ENCODE measurements at places on chromosomes 6 and 20.

DNA sequence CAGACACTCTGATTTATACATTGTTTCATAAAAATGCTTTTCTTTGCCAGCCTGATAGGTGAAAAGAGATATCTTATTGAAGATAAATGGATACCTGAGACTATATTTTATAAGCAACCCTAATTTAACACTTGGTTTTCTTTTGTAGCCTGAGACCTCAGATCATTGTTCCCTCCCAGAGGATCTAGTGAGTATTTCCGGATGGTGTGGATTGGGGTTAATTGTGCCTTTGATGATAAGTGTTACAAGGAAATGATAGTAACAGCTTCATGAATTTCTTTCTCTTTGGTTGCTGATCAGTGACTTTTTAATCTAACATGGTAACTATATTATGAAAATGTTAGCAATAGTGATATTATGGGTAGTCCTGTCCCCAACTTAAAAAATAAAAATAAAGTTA is 30.4 kb downstream of the KDM1B start:
- no peak for DNase-seq

DNA sequence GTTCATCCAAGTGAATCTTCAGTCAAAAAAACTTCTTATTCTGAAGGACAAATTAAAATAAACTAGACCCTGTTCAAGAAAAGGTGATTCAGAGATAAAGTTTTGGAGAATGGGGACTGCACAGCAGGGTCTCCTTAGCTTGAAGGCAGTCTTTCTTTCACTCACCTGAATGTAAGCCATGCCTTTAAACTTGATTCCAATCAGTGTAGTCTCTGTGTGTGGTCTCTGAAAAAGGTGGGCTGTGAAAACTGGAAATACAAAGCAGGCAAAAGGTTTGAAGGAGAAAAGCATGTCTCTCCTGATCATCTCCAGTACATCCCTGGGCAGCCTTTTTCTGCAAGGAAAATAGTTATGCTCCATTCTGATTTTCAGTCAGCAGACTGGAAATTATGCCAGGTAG is 188.0 kb upstream of the SASH1 start:
- no peak for DNase-seq

- no peak for DNase-seq
Measured at GRCh38 chr20:35277127-35277526, 795 bp downstream of the MMP24OS start.

DNA sequence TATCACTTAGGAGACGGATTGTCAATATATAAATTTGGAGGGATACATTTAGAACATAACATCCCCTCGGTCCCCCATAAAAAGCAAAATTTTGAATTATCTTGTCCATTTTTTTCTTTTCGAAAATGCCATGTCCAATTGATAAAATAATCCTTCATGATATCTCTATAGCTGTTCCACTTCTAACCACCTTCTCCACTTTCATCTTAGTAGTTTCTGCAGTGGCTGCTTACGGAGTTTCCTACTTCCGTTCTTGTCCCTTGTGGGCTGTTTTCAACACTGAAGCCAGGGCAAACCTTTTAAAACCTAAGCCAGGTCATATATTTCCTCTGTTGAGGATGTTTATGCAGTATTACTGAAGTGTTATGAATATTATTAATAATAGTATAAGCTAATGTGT is 37.9 kb downstream of the KCNQ5 start:
- no peak for DNase-seq

GRCh38 chr6:132464538-132465256 is 48.2 kb downstream of the STX7 start:
- DNase-seq = no peak

DNA sequence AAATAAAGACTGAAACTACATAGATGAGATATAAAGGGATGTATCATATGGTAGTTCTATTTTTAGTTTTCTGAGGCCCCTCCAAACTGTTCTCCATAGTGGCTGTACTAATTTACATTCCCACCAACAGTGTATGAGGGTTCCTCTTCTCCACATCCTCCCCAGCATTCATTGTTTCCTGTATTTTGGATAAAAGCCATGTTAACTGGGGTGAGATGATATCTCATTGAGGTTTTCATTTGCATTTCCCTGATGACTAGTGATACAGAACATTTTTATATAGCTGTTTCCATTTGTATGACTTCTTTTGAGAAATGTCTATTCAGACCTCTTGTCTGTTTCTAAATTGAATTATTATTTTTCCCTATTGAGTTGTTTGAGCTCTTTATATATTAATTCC is 229.3 kb downstream of the RFPL4B start:
- DNase-seq = no peak

- no peak for DNase-seq
Measured at GRCh38 chr6:44554861-44555260, 167.4 kb downstream of the CDC5L start.

- no peak for DNase-seq
Measured at GRCh38 chr6:154951345-154952200, 43.5 kb upstream of the TIAM2 start.

DNA sequence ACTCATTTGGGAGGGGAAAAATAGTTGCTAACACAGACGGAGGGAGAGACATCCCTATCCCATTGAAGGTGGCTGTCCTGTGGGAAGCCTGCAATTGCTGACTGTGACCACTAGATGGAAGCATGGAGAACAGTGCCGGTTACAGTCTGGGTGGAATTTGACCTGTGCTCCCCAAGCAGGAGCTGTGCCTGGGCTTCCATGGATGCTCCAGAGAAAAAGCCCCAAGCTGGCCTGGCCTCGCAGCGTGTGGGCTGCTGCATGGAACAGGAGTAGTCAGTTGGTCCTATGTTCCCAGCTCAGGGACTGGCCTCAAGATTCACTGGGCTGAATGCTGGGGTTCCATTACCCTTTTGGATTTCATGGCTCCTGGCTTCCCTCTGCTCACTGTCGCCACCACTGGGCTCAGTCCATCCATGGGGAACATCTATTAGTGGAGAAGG is 116.3 kb upstream of the CHD6 start:
- DNase-seq = peak; percentile 16

DNA sequence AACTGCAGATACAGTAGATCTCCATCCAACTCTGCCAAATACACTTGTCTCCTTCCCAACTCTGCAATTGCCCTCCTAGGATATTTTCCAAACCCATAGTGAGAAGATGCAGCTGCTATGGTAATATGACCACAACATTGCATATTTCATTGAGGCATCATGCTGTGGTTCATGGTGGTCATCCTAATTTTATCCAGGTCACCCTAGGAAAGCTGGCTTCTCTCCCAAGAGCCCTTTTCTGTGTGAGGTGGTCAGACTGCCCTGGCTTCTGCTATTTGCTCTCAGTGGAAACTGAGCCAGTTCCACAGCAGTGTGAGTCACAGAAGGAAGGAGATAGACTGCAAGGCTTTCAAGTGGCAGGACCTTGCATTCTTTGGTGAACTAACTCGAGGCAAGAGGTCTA is 5.5 kb downstream of the OGFRL1 start:
- DNase-seq = no peak

DNA sequence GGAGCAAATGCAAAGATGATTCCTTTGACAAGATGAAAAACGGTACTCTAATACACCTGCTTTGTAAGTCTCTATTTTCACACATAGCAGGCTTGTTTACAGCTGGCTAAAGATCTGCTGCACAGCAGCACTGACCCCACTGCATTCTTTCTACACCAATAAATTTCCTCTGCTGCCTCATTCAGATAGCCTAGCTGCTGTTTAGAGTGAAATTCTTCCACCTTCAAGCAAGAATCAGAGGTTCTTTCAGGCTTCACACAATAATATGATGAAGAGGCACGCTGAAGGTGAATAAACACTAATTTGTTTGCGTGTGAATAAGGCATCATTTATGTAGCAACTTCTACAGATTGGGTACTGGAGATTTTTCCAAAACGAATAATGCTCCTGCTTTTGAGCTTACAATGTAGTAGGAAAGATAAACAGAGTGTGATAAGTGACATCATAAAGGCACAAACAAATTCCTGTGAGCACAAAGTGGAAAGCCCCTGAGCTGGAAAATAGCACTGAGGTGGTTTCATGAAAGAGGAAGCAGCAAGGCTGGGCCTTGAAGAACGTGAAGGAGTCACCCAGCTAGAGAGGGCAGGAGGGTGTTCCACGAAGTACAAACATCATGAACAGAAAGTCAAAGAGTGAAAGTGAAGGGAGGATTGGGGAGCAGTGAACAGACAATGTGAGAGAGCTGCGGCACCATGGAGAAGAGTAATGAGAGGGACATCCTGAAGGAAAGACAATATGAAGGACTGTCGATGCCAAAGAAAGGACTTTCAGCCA is 543.4 kb downstream of the CD83 start:
- DNase-seq = no peak

DNA sequence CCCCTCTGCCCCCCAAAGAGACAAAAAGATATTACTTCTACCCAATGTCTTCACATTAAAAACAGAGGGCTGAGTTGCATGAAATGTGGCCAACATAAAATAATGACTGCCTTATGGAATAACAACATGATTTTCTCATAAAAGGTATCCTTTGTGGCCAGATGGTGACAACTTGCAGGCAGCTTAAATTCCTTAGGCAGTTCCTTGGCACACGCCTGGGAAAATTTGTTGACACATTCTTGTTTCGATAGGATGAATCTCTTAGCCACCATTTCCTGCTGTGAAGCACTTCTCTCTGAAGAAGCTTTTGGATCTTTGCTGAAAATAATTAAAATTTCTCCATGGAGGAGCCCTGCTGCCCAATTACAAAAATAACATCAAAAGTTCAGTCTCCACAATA is 109.0 kb upstream of the COL21A1 start:
- DNase-seq = no peak

DNA sequence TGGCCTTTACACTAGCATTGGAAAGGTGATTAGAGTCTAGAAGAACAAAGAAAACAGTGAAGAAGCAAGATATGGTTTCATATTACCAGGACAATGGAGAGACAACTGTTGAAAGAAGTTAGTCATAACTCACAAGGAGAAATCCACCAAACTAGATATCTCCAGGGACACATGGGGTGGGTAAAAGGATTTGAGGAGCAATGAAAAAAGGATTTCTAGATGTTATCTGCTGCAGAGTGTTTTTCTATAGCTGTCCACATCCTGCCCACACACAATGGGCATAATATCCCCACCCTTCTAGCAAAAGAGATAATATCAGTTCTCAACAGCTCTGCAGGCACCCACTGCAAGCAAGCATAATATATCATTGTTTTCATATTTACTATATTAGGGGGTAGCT is 303.1 kb downstream of the HAO1 start:
- DNase-seq = no peak

- DNase-seq = no peak
Measured at GRCh38 chr6:16425881-16426615, 187.7 kb downstream of the GMPR start.

DNA sequence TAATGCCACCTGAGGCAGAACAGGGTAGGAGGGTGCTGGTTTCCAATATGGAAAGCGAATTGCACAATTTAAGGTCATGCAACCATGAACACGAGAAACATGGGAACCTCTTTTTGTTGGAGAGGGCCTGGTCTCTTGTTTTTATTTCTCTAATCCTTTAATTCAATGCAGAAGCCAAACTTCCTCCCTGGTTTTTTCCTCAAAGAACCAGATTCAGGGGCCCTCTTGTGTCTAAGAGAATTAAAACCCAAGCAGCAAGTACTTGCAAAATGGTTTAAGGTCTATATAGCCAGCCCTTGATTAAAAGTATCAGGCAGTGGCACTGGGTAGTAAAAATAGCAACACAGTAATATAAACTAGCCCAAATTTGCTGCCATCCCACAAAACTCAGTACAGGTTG is 19.5 kb downstream of the GSTA4 start:
- DNase-seq = no peak

GRCh38 chr20:61682996-61683681 is 382.5 kb downstream of the TAF4 start:
- DNase-seq = no peak

- DNase-seq = no peak
Measured at GRCh38 chr6:18053078-18053477, 65.6 kb upstream of the KIF13A start.

DNA sequence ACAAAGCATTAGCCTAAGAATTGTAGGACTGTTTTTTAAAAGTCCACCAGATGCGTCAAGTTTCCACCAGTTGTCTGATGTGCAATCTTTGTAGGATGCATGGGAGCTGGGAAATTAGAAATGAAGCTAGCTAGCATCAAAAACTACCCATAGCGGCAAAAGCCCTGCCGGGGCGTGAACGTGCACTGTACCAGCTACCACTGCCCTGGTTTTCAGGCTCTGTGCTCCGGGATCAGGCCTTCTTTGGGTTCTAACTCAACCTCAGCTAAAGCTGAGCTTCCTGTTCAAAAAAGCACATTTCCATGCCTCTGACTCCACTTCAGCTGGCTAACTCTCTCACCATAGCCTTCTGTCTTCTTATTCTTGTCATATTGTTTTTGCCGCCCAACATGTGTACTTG is 26.9 kb upstream of the FUCA2 start:
- DNase-seq = no peak

DNA sequence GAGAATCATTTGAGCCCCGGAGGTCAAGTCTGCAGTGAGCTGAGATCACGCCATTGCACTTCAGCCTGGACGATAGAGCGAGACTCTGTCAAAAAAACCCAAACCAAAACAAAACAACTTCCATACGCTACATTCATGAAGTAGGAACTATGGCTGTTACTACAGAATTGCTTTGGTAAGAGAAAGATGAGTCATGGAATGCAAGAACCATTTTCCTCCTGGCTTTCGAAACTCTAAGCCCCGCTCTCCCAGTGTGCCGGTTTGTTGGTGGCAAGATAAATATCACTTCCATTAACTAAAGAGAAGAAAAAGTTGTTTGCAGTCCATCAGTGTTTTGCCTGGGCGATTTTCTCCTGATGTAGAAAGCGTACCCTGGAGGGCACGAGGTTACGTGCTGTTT is 61.3 kb downstream of the ZDHHC14 start:
- DNase-seq = no peak

DNA sequence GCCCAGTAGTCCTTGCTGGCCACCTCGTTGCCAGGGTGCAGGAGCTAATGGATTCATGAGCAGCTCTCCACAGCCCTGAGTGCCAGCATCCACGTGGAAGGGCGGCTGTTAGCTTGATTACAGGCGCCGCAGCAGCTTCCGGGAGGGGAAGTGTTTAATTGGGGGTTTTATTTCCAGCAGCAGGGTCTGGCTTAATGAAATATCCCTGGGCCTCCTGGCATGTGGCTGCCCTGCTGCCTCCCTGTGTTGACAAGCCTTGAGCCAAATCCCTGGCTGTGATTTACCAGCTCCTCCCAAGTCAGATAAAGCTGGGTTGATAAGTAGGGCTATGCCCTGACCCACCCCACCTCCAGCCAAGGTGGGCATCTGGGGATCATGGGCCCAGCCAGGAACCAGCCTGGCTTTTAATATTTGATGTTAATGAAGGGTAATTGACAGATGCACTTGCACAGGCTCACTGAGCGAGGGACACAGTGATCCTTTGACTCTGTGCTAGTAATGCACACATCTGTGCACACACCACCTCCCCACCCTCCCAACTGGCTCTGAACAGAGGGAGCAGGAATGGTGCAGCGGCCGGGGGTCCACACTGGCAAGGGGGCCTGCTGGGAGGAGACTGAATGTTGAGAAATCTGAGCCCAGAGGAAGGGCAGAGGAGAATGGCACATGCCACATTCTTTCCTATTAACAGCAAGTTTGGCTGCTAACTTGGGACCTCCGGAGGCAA is 13.6 kb downstream of the GLP1R start:
- DNase-seq = no peak

GRCh38 chr20:1280195-1281102 is 14.4 kb downstream of the SNPH start:
- no peak for DNase-seq

- DNase-seq = no peak
Measured at GRCh38 chr6:6942831-6943230, 164.9 kb upstream of the RREB1 start.

Data from substantia nigra (tissue), 51 donors.